Ascending aorta (tissue), 2 donors: ENCODE measurements at places on chromosomes 1 and 21.

DNA sequence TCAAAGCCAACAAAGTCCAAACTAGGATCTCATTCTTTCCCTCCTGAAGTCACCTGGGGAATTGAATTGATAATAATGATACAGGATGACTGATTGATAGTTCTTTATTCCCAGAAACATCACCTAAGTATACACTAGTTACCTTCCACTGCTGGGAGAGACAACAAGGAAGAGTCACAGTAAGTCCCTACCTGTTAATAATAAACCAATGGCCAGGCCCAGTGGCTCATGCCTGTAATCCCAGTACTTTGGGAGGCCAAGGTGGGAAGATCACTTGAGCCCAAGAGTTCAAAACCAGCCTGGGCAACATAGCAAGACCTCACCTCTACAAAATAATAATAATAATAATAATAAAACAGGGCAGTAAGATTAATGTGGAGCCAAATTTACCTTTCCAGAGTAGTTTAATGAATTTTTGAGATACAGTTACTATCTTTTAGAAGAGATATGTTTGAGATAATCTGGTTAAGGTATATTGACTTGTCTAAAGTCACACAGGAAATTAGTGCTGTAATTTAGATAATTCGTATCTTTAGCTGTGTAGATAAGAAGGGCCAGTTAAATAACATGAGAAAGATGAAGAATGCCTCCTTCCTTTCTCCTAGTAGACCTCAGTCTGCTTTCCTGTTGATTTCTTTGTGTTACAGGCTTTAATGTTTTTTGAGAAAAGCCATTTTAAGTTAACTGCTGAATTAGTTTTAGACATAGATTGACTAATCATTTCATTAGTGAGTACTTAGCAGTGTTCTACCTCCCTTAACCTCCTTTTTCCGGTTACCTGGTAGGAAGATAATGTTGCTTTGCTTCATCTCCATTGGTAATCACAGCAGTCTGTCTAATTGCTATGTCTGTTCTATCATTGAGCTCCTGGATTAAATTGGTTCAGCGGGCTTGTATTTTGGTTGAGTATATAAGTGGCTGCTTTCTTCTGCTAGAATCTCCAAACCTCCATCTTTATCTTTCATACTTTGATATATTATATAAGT lies 22.0 kb downstream of the SMAP2 start:
- no peaks in the 10 kb centered on the region for H3K36me3 ChIP-seq
- H3K4me1 ChIP-seq, result peaks cover 9% of the 10 kb centered on the region
- no peaks in the 10 kb centered on the region for H3K27me3 ChIP-seq
- H3K4me3 ChIP-seq, result no peak overlapping the region
- H3K27ac ChIP-seq, result peak overlapping the region; percentile 23
- DNase-seq, result no peak

DNA sequence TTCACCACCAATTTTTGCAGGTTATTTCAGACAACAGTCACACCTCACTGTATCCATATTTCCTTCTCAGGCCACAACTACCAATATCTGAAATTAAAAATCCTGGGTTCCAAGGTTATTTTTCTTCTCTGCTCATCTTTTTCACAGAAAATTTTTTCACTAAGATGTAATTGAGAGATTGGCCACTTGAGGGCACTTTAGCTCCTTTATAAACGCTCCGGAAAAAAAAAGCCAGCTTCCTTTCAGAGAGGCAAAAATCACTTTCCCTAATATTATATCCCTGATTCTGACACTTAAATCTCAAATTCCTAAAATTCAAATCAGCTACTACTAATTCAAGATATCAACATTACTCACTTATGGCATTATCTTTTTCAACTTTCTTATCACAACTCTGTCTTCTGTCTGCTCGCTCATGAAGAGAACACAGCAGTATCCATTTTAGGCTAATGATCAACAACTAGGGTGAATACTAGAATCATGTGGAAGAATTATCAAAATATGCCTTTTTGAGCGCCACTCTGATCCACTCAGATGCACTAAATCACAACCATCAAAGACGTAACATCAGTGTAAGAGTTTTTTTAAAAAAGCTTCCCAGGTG lies 101.4 kb upstream of the RGS1 start:
- H3K36me3 ChIP-seq, result no peaks in the 10 kb centered on the region
- H3K4me3 ChIP-seq, result no peak overlapping the region
- H3K27me3 ChIP-seq, result no peaks in the 10 kb centered on the region
- no peaks in the 10 kb centered on the region for H3K4me1 ChIP-seq

GRCh38 chr1:95084317-95085176 lies 11.8 kb upstream of the ALG14 start:
- H3K27me3 ChIP-seq, result no peaks in the 10 kb centered on the region
- H3K27ac ChIP-seq, result peak overlapping the region; percentile 3

DNA sequence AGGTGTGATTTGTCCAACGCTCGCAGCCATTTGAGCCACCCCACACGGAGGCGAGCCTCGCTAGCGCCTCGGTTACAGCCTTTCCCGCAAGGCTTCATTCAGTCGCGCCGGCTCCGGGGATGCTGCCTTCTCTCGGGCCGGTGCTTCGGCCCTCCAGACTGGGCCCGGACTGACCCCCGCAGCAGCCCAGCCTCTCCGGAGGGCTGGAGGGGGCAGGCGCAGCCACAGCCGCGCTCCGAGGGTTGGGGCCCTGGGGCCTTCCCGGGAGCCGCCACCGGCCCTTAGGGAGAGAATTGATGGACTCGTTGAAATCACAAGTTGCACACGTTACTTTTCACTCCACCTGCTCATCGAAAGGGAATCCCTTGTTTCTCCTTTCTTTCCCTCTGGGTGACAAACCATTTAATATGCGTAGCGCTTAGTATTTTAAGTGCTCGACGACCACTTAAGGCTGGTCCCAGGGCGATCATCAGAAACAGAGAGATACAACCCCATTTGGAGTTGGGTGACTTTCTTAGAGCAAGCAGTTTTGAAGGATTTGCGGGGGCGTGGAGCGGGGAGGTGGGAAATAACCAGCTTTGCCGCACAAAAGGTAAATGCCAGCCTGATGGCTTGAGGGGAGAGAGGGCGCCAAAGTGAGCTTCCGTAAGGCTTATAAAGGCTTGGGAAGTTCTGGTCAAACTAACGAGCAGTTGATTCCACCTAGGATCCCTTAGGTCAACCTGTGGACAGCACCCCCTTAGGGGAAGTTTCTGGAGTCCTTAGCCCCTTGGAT lies 24.6 kb upstream of the ENAH start:
- H3K4me3 ChIP-seq, result no peak overlapping the region
- no peak overlapping the region for H3K27ac ChIP-seq
- H3K36me3 ChIP-seq, result no peaks in the 10 kb centered on the region
- DNase-seq, result peak; percentile 62
- H3K27me3 ChIP-seq, result no peaks in the 10 kb centered on the region

GRCh38 chr1:168387781-168388760 lies 107.4 kb downstream of the TBX19 start:
- no peak overlapping the region for H3K4me3 ChIP-seq
- no peak overlapping the region for H3K27ac ChIP-seq
- no peaks in the 10 kb centered on the region for H3K4me1 ChIP-seq
- no peaks in the 10 kb centered on the region for H3K27me3 ChIP-seq
- no peaks in the 10 kb centered on the region for H3K36me3 ChIP-seq

GRCh38 chr1:175889848-175890247 lies 146.5 kb upstream of the TNR start:
- no peak for DNase-seq
- H3K27me3 ChIP-seq, result no peaks in the 10 kb centered on the region
- H3K4me1 ChIP-seq, result peaks cover 1% of the 10 kb centered on the region
- no peak overlapping the region for H3K27ac ChIP-seq
- no peak overlapping the region for H3K4me3 ChIP-seq
